Hepatic stellate cell (primary cell): ENCODE measurements at places on chromosomes 4 and X.

DNA sequence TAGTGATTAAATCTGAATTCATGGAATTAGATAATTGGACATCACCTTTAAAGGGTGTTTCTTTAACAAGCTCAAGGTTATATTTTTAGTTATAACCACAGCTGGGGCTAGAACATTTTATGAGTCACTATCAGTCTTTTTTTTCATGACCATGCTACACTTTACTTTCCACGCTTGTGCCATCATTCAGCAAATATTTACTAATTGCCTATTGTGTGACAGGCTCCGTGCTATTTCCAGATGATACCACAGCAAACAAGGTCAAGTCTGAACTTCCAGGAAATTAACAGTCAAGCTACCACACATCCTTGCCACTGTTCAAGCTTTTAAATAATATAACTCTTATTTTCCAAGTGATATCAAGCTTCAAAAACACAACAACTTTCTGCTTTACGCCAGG, 16.5 kb downstream of the SPANXN3 start:
- DNase-seq, result no peak

DNA sequence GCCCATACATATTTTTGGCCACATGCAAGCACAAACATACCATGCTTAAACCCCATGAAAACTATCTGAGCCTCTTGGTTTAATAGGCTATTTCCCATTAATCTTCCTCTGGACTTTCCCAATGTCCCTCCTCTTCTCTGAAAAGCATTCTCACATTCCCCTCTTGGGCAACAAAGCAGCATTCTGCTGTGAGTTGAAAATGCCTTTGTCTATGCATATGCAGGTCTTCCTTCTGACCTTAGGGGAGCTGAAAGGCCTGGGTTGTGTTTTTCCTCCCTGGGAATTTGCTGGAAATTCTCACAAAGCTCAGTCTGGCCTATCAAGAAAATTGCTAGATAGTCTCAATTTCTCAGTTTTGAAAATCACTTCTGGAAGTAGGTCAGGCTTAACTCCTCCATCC, 4.2 kb downstream of the VSIG4 start:
- no peak for DNase-seq

DNA sequence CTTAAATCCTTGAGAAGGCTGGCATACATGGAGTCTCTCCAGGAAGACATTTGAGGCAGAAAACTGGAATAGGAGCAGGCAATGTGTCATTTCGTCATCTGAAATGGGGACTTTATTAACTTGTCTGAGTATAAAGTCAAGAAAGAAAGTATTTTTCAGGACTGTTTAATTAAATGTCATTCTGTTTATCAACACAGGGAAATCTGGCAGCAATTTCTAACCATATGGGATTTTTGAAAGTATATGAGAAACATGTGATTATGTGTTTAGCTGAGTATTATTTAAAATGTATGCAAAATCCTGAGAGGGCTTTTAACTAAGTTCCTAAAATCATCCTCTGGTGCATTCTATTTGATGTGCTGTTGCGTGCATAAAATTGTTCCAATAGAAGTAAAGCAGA, 3.9 kb upstream of the FAM9A start:
- no peak for DNase-seq

- no peak for DNase-seq
These were observed 182.0 kb downstream of the ANKRD50 start for GRCh38 chr4:124530464-124531077.

DNA sequence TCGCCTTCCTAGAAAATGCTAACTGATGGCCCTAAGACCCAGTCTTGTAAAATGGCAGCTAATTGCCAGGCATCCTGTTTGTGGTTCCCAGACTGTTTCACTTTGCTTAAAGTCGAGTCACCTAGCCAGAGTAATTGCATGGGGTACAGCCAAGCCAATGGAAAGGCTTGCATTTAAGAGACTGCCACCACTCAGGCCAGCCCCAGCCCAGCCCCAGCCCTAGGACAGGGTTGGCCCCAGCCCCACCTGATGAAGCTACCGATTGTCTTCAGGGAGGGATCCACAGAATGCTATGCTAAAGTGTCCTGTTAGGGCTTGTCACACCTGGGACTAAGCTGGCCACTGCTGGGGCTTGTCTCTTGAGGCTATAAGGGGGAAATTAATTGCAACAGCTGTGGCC, 194.6 kb upstream of the KLF3 start:
- DNase-seq, result no peak

- DNase-seq, result peak; percentile 21
These were observed 88.4 kb downstream of the ZXDA start for GRCh38 chrX:57821703-57822387.

- no peak for DNase-seq
These were observed 1408.8 kb downstream of the STIM2 start for GRCh38 chr4:28269426-28269825.

DNA sequence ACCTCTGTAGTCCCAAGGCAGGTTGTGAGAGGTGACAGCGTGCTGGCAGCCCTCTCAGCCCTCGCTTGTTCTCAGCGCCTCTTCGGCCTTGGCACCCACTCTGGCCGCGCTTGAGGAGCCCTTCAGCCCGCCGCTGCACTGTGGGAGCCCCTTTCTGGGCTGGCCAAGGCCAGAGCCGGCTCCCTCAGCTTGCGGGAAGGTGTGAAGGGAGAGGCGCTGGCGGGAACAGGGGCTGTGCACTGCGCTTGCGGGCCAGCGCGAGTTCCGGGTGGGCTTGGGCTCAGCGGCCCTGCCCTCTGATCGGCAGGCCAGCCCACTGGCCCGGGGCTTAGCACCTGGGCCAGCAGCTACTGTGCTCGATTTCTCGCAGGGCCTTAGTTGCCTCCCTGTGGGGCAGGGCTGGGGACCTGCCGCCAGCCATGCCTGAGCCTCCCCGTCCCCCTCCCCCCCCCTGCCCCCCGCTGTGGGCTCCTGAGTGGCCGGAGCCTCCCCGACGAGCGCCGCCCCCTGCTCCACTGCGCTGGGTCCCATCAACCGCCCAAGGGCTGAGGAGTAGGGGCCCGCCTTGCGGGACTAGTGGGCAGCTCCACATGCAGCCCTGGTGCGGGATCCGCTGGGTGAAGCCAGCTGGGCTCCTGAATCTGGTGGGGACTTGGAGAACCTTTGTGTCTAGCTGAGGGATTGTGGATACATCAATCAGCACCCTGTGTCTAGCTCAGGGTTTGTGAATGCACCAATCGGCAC, 347.6 kb downstream of the KLHL13 start:
- DNase-seq, result no peak

- DNase-seq, result no peak
These were observed 6.9 kb downstream of the MSN start for GRCh38 chrX:65674204-65674893.

GRCh38 chr4:48129307-48130014, 4.6 kb downstream of the TXK start:
- no peak for DNase-seq

- no peak for DNase-seq
These were observed 11.1 kb downstream of the ANXA3 start for GRCh38 chr4:78562687-78563086.

DNA sequence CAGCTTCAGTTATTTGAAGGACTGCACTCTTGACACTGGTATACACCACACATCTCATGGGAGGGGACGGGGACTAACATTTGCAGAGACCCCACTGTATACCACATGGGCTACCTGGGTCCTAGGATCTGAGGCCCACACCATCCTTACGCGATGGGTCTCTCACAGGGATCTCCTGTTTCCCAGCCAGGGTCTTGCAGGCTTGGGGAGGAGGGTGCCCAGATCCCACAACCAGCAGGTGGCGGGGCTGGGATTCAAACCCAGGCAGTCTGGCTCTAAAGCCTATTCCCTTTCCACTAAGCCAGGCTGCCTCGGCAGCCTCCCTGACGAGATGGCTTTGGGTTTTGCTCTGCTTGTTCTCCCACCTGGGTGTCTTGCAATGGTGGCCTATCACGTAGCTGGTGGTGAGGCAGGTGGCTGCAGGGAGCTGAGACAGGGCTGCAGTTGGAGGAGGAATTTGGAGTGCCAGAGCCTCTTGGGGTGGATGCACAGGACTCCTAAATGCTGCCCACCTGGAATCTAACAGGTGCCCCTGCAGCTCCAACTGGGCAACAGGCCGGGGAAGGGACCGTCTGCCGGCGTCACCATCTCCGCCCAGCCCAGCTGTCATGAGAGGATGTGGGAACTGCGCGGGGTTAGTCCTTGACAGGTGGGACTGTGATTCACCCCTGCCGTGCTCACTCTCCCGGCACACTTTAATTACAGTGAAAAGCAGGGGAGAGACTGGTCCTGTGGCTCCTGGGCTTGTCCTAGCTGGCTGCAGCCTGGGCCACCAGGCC, 110.7 kb downstream of the PSAPL1 start:
- no peak for DNase-seq

DNA sequence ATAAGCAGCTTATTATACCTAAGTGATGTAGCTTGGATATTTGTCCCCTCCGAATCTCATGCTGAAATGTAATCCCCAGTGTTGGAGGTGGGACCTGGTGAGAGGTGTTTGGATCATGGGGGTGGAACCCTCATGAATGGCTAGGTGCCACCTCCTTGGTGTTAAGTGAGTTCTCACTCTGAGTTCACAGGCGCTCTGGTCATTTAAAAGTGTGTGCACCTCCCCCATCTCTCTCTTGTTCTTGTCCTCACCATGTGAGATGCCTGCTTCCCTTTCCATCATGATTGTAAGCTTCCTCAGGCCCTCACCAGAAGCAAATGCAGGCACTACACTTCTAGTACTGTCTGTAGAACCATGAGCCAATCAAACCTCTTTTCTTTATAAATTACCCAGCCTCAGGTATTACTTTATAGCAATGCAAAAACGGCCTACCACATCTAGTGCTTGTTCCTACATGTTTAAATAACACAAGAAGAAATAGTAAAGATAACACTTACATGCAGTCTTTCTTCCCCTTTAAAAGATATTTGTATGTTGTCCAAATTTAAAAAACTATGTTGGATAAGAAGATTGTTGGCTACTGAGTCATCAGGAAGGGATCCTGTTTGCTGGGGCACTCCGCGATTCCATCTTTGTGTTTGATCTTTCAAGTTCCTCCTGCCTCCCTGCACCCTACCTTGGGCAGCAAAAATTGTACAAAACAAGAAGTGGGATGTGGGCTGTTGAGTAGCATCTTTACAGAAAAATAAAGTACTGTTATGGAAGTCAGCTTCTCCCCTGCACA, 29.7 kb downstream of the PPP1R2C start:
- peak; percentile 12 for DNase-seq

GRCh38 chr4:176009254-176009653, 56.4 kb upstream of the WDR17 start:
- no peak for DNase-seq

GRCh38 chr4:86233681-86234080, 126.2 kb downstream of the MAPK10 start:
- no peak for DNase-seq

DNA sequence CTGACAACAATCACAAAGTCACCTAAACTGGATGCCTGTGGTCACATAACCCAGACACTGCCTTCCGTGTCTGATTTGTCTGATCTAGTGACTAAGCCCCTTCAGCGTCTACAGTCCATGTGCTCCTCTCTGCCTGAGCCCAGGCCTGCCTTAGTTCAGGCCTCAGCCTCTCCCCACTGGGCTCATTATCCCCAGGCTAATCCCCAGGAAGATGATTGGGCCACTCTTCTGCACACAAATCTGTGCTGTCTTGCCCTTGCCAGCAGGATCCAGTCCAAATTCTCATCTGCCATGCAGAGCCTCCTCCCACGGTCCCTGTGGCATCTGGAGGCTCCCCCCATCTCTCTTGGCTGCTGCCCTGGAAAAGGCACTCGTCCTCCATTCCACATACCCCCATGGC, 96.5 kb downstream of the SLC2A9 start:
- DNase-seq, result no peak

GRCh38 chr4:145945431-145946155, 7.0 kb upstream of the ZNF827 start:
- DNase-seq, result no peak

DNA sequence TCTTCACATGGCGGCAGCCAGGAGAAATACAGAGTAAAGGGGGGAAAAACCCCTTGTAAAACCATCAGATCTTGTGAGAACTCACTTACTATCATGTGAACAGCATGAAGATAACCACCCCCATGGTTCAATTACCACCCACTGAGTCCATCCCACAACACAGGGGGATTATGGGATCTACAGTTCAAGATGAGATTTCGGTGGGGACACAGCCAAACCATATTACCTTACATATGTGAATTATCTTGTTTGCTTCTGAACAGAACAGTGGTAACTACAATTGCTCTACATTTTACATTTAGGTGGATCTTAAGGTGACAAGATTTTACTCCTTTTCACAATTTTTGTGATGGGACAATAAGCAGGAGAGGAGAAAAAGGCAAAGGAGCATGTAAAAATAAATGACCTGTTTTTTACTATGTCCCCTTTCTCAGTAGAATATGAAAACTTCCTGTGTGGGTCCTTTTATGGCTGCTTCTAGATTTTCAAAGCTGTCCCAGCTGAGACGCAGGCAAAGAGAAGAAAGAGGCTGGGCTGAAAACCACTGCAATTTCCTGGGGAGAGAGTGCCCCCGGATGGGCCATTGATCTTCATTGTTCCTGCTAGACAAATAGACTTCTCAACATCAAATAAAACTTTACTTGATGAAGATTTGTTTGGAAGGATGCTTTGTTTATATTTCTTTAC, 45.9 kb upstream of the PGM2 start:
- no peak for DNase-seq

DNA sequence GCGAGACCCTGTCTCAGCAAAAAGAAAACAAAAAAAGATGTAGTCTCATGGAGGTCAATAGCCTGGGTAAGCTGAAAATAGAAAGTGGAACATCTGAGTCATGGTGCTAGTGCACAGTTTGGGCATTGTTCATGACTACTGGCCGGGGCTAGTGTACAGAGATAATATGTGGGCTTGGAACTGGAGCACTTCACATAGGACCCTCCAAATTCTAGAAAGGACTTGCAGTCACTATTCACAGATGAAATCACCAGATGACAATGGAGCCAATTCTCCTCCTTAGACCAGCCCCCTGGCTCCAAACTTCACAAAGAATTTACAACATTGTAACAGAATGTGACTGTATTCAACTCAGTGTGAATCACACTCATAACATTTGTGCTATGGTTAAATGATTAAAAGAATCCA, 367.8 kb upstream of the SLC7A11 start:
- peak; percentile 24 for DNase-seq

DNA sequence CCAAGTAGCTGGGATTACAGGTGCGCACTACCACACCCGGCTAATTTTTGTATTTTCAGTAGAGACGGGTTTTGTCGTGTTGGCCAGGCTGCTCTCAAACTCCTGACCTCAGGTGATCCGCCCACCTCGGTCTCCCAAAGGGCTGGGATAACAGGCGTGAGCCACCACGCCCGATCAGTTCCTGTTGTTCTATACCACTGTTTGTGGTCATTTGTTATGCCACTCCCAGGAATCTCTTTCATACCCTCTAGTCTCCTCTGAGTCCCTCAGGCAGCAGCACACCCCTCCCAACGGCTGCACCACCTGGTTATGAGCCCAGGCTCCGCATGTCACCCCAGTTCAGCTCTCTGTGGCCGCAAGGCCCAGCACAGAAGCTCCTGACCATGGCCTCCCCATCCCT, 17.5 kb upstream of the CD99 start:
- DNase-seq, result no peak

DNA sequence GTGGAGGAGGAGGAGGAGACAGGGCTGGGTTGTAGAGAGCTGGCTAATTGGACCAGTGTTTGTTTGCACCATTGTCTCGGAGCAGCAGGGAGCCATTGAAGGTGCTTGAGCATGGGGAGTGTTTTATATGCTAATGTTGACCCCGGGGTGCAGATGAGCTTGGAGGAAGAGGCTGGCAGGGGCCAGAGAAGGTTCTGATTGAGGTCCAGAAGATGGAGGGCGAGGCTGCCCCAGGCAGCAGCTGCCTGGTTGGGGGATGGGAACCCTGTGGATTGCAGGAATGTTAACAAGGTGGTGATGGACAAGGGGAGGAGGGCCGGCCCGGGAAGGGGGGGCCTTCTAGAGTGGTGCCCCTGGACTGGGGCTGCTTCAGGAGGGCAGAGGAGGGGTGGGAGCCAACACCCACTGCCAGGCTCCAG, 18.0 kb downstream of the DOK7 start:
- DNase-seq, result no peak
